ENCODE measurements at places on chromosomes 16 and 17. TPM values are rescaled to one million over a fixed set of nuclear protein-coding genes. Genes with fewer than 3 reads are reported as not detected.

Gene LRRC75A
- polyA plus RNA-seq = 0.54 TPM

Gene PRDM7
- polyA plus RNA-seq = not detected

Gene LDHD
- 0.81 TPM for polyA plus RNA-seq

Gene ULK2
- 6.8 TPM for polyA plus RNA-seq

Gene CD300A
- not detected for polyA plus RNA-seq

DNA sequence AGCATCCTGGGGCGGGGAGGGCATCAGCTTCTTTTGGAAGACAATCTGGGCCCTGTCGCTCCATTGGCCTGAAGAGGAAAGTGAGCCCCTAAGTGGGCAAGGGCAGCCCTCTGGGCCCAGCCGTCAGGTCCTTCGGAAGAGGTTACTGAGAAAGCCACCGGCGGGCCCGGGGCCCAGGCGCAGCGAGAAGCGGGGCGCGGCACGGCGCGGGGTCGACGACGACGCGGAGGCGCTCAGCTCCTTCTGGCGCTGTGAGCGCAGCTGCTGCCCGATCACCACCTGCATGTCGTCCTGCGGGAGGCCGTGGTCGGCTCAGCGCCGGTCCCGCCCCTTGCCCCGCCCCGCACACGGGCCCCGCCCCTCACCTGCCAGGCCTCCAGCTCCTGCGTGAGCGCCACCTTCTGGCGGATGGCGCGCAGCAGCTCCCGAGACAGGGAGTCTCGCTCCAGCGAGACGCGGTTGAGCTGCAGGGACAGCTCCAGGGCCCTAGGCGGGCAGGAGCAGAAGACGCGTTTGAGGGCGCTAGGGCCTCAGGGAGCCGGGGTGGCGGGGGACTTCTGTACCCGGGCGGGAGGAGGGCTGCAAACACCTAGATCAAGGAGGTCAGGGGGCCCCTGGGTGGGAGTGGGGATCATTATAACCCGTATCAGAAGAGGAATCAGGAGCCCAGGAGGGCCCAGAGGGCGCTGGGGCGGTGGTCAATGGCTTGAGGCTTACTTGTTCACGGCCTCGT is 4.3 kb downstream of the THOC6 start:
- peak; percentile 82 for DNase-seq

GRCh38 chr17:68512960-68513474 is 787 bp downstream of the PRKAR1A start:
- peak; percentile 69 for DNase-seq

- no peak for DNase-seq
Observed at GRCh38 chr17:50961282-50962220, 95.4 kb upstream of the TOB1 start.

GRCh38 chr16:70686376-70687101 is 686 bp upstream of the MTSS2 start:
- no peak for DNase-seq

DNA sequence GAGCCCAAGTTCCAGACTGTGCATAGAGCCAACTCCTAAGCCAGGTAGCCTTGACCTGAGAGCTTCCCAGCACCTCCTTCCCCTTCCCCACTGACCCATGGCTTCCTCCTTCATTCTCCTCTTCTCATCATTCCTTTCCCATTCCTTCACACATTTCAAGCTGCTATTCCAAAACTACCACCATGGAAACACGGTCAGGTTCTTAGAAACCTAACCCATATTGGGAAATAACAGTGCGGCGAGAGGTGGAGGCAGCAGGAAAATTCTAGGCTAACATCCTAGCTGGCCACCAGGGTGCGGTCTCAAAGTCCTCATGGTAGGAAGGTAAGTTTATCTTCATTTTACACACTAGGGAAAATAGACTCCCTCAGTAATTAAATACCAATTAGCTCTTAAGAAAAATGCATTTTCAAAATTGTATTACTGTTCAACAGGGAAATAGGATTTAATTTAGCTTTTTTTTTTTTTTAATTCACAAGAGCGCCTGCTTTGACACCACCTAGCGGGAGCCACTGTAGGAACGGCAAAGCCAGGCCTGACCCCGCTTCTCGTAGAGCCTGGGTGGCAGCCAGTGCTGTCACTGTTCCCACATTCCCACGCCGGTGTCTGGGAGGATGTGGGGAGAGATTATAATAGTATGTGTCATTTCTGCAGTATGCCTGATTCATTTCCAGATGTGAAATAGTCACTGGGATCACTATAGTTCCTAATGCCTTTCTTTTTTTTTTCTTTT is 14.0 kb upstream of the SPHK1 start:
- DNase-seq = peak; percentile 99

DNA sequence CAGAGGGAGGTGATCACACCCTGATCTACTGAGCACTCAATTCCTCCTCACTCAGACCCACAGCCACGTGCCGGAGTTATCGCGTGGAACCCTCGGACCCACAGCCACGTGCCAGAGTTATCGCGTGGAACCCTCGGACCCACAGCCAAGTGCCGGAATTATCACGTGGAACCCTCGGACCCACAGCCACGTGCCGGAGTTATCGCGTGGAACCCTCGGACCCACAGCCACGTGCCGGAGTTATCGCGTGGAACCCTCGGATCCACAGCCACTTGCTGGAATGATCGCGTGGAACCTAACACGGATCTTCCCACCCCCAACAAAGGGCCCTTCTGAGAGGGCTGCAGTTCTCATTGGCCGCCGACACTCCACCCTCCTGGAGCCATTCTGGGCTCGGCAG is 97.7 kb downstream of the PGS1 start:
- DNase-seq = no peak
